Activated T-helper 2 cell treated with anti-CD3 and anti-CD28 coated beads, Interferon-gamma antibody, Interleukin-2, Interleukin-4, amounts not matched to agents 10 μg/mL and 5 μg/mL and 100 μg/mL, durations not matched to agents 14 hours and 24 hours and 36 hours (primary cell): ENCODE measurements at places on chromosomes 16 and 17. TPM values are rescaled to one million over a fixed set of nuclear protein-coding genes. Genes with fewer than 3 reads are reported as not detected.

LITAFD gene
- not detected in 2 replicates for total RNA-seq

DNA sequence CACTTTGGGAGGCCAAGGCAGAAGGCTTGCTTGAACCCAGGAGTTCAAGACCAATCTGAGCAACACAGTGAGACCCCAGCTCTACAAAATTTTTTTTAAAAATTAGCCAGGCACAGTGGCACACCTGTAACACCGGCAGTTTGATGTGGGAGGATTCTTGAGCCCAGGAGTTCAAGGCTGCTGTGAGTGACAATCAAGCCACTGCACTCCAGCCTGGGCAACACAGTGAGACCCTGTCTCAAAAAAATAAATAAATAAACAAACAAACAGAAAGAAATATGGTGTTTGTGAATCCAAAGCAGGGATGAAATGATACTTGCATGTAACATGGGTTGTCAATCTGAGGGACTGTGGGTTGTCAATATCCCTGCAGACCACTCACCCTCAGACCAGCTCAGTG is 16.6 kb downstream of the FBXO31 start:
- no peak for DNase-seq
- H3K27ac ChIP-seq, result peak overlapping the region; percentile 81
- H3K4me1 ChIP-seq, result peaks cover 44% of the 10 kb centered on the region
- no peak overlapping the region for H3K4me3 ChIP-seq
- H3K36me3 ChIP-seq, result peaks cover 21% of the 10 kb centered on the region
- H3K27me3 ChIP-seq, result no peaks in the 10 kb centered on the region

DNA sequence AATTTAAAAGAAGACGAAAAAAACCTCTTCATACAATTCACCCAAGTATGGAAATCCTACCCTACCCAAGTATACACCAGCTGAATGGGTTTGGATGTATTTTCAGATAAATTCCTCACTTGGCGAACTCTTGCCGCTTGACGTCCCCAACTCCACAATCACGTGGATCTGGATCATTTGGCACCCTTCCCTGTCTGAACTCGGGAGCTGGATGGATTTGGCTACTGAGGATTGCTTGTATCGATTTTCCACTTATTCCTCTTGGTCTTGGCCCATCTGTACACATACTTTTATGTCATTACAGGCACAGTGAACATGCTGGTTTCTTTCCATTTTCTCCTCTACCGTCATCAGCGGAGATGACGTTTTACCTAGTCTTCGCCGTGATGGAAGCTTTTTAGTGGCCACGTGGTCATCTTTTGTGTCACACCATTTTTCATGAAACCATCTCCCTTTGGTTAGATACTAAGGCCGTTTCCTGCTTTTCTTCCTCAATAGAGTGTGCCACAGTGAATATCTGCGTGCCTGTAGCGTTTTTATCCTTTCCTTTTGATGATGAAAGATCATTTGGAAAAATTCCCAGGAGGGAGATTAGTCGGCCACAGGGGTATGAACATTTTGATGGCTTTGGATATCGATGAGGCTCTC is 47.1 kb downstream of the CMIP start:
- H3K4me3 ChIP-seq, result no peak overlapping the region
- no peaks in the 10 kb centered on the region for H3K36me3 ChIP-seq
- DNase-seq, result no peak
- H3K27me3 ChIP-seq, result no peaks in the 10 kb centered on the region

- DNase-seq, result no peak
- H3K4me1 ChIP-seq, result peaks cover 76% of the 10 kb centered on the region
- peak overlapping the region; percentile 82 for H3K27ac ChIP-seq
- no peaks in the 10 kb centered on the region for H3K27me3 ChIP-seq
- no peak overlapping the region for H3K4me3 ChIP-seq
- no peaks in the 10 kb centered on the region for H3K36me3 ChIP-seq
Observed at GRCh38 chr16:11235703-11235991, 20.4 kb downstream of the SOCS1 start.

DNA sequence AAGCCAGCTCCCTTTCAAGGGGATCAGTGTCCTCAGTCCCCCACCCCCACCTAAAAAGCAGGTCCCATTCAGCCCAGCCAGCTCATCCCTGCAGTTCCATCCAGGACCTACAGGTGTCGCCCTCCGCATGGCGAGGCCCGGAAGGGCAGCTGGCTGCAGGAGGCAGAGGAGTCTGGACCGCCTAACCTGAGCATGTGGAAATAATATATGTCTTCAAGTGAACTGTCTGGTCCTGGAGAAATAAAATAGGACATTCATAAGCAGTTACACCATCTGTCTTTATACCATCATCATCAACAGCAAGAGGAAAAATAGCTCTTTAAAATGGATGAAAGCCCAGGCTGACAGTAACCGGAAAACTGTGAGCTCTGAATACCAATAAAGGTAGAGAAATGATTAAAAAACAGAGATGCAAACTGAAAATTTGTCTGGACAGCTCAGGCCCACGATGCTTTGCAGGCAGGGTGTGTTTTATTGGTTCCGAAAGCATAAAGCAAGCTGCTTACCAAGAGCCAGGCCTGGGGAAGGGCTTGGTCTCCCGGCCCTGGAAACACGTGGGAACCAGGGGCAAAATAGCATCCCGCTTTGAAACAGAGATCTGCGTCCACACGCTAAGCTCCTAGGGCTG is 215.2 kb downstream of the ZFHX3 start:
- H3K36me3 ChIP-seq, result no peaks in the 10 kb centered on the region
- H3K27me3 ChIP-seq, result peaks cover 3% of the 10 kb centered on the region
- no peak overlapping the region for H3K4me3 ChIP-seq
- H3K27ac ChIP-seq, result no peak overlapping the region
- DNase-seq, result peak; percentile 56

GRCh38 chr17:1067282-1067956 is 70.5 kb downstream of the TIMM22 start:
- H3K4me3 ChIP-seq, result no peak overlapping the region
- H3K27ac ChIP-seq, result no peak overlapping the region
- no peak for DNase-seq
- no peaks in the 10 kb centered on the region for H3K27me3 ChIP-seq
- H3K36me3 ChIP-seq, result peaks cover 62% of the 10 kb centered on the region

DNA sequence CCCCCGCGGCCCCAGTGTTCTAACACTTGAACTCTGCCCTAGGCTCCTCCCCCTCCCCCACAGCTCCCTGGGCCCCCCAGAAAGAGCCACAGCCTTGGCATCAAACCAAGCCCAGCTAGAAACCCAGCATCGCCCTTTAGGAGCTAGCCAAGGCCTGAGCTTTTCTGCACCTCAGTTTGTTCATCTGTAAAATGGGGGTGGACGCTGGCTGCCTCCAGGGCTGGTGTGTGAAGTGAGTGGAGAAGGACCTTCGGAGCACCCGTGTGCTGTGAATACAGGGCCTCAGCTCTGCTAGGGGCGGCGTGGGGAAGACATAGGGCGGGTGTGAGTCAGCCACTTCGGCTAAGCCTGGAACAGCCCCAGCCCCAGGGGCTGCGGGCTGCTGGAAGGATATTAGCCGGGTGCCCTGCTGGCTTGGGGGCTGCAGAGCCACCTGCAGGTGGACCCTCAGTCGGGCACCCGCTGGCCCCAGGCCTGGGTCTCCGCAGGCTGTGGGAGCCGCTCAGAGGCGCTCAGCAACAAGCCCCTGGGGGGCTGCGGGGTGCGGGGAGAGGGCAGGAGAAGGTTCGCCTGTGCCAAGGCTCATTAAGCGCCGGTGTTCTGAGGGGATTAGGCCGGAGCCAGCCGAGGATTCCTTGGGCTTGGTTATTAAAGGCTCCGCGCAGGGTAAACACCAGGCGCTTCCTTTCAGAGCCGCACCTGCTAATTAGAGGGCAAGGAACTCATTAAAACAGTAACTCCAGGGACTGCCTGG is 217.0 kb upstream of the CIBAR2 start:
- no peak for DNase-seq
- H3K4me1 ChIP-seq, result peaks cover 2% of the 10 kb centered on the region
- H3K27me3 ChIP-seq, result peaks cover 15% of the 10 kb centered on the region
- H3K4me3 ChIP-seq, result no peak overlapping the region

GRCh38 chr17:71511266-71511995 is 609.4 kb upstream of the SOX9 start:
- H3K4me3 ChIP-seq, result no peak overlapping the region
- no peaks in the 10 kb centered on the region for H3K27me3 ChIP-seq
- no peak for DNase-seq
- no peaks in the 10 kb centered on the region for H3K4me1 ChIP-seq
- H3K27ac ChIP-seq, result no peak overlapping the region
- no peaks in the 10 kb centered on the region for H3K36me3 ChIP-seq

- peaks cover 41% of the 10 kb centered on the region for H3K4me1 ChIP-seq
- H3K4me3 ChIP-seq, result no peak overlapping the region
- DNase-seq, result no peak
- H3K27me3 ChIP-seq, result peaks cover 1% of the 10 kb centered on the region
- H3K36me3 ChIP-seq, result peaks cover 12% of the 10 kb centered on the region
- H3K27ac ChIP-seq, result no peak overlapping the region
Observed at GRCh38 chr16:56776562-56776961, 46.6 kb downstream of the NUP93 start.

DNA sequence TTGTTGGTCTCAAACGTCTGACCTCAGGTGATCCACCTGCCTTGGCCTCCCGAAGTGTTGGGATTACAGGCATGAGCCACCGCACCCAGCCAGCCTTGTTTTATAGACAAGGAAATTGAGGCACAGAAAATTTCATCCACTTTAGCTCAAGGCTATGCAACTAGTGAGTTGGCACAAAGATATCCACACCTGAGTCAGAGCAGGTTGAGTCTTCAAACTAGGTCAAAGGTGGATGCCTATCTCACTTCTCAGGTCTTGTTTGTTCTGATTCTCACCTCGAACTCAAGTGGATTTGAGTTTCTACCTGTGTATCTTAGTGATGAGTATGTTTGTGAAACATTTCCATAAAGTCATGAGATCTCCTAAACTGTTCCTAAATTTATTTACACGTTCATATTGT is 35.6 kb upstream of the GAS7 start:
- H3K36me3 ChIP-seq, result no peaks in the 10 kb centered on the region
- no peaks in the 10 kb centered on the region for H3K4me1 ChIP-seq
- DNase-seq, result no peak
- no peaks in the 10 kb centered on the region for H3K27me3 ChIP-seq
- H3K4me3 ChIP-seq, result no peak overlapping the region
- H3K27ac ChIP-seq, result no peak overlapping the region

- peaks cover 10% of the 10 kb centered on the region for H3K27me3 ChIP-seq
- no peak overlapping the region for H3K27ac ChIP-seq
- peaks cover 26% of the 10 kb centered on the region for H3K4me1 ChIP-seq
- H3K36me3 ChIP-seq, result no peaks in the 10 kb centered on the region
Observed at GRCh38 chr17:43020789-43021740, 1.1 kb downstream of the VAT1 start.

DNA sequence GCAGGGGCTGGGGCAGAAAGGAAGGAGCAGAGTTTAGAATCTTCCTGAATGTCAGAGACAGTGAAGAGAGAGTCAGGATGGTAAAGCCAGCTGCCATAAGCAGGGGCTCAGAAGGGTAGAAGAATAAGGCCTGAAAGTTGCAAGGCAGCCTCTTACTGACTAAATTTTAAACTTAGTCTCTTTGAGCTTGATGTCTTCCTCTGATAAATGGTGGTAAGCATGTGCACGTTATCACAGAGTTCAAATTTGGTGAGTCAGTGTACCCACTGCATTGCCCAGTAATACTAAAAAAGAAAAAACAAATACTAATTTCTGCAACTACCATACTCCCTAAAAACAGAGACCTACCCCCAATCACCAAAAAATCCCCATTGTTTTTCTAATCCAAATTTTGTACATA is 45.2 kb downstream of the SIAH1 start:
- peak overlapping the region; percentile 74 for H3K27ac ChIP-seq
- H3K36me3 ChIP-seq, result peaks cover 69% of the 10 kb centered on the region
- peaks cover 16% of the 10 kb centered on the region for H3K4me1 ChIP-seq

DNA sequence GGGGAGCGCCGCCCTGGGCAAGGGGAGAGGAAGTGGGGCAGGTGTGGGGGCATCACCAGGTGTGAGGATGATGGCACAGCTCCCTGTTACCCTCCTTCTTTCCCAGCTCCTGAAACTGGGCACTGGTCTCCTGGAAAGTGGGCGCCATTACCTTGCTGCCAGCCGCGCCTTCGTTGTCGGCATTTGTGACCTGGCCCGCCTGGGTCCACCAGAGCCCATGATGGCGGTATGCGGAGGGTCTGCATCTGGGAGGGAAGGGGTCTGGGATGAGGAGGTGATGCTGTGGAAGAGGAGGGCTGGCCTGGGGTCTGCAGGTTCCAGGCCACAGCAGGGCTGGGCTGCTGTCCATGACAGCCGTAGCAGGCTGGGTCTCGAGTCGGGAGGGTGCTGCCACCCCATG is 5.5 kb downstream of the ACAP1 start:
- no peak overlapping the region for H3K27ac ChIP-seq
- no peaks in the 10 kb centered on the region for H3K27me3 ChIP-seq
- peaks cover 19% of the 10 kb centered on the region for H3K4me1 ChIP-seq
- peaks cover 74% of the 10 kb centered on the region for H3K36me3 ChIP-seq

- H3K36me3 ChIP-seq, result no peaks in the 10 kb centered on the region
- H3K27ac ChIP-seq, result no peak overlapping the region
- no peak for DNase-seq
- H3K4me1 ChIP-seq, result no peaks in the 10 kb centered on the region
- H3K27me3 ChIP-seq, result peaks cover 19% of the 10 kb centered on the region
Observed at GRCh38 chr17:62935098-62935497, 30.9 kb upstream of the TANC2 start.

DNA sequence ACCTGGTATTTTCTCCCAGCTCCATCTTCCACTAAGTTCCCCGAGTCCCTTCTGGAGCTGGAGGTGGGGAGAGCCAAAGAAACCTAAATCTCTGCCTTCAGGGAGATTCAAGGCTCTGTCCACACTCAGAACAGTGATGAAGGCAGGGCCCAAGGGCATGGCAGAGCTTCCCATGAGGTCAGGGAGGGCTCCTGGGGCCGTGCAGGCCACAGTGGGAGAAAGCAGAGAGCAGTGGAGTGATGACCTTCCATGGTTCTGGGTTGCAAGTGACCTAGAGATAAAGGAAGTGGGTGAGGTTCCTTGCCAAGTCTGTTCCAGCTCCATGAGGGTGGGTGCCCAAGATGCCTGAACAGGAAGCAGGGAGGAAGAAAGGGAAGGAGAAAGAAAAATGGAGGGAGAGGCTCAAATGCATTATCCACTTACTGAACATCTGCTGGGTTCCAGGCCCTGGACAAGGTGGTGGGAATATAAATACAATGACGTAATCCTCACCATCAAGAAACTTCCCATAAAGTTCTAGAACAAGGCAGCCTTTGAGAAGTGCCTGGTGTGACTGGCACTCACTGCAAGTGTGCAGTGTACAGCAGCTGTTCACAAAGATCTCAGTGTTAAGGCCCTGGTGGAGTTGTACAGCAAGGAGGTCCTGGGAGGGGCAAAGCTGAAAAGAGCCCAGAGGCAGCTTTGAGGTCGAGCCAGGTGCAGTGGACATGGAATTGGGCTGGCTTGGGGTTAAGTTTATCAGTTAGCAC is 13.3 kb downstream of the TBKBP1 start:
- peak overlapping the region; percentile 89 for H3K27ac ChIP-seq
- peaks cover 18% of the 10 kb centered on the region for H3K36me3 ChIP-seq
- H3K4me1 ChIP-seq, result peaks cover 59% of the 10 kb centered on the region

- peaks cover 22% of the 10 kb centered on the region for H3K27me3 ChIP-seq
- H3K36me3 ChIP-seq, result no peaks in the 10 kb centered on the region
- no peak overlapping the region for H3K27ac ChIP-seq
- H3K4me3 ChIP-seq, result no peak overlapping the region
- H3K4me1 ChIP-seq, result peaks cover 2% of the 10 kb centered on the region
- DNase-seq, result no peak
Observed at GRCh38 chr17:81338274-81339190, 43.4 kb upstream of the SLC38A10 start.

- DNase-seq, result no peak
- H3K4me1 ChIP-seq, result no peaks in the 10 kb centered on the region
- no peaks in the 10 kb centered on the region for H3K36me3 ChIP-seq
- no peak overlapping the region for H3K27ac ChIP-seq
- H3K27me3 ChIP-seq, result no peaks in the 10 kb centered on the region
- H3K4me3 ChIP-seq, result no peak overlapping the region
Observed at GRCh38 chr17:15124746-15125145, 140.4 kb downstream of the PMP22 start.

- DNase-seq, result no peak
- H3K4me3 ChIP-seq, result peak overlapping the region; percentile 42
- H3K27me3 ChIP-seq, result no peaks in the 10 kb centered on the region
- peaks cover 58% of the 10 kb centered on the region for H3K4me1 ChIP-seq
- peak overlapping the region; percentile 69 for H3K27ac ChIP-seq
Observed at GRCh38 chr17:35238821-35239220, 4.1 kb upstream of the SLFN5 start.
